ENCODE measurements at places on chromosomes 11 and 22. TPM values are rescaled to one million over a fixed set of nuclear protein-coding genes. Genes with fewer than 3 reads are reported as not detected.
A peak's percentile ranks its signal among the peaks of the same experiment; 100 is the strongest.

GRCh38 chr11:32847511-32847910 lies 17.8 kb downstream of the PRRG4 start:
- no peak for DNase-seq

DNA sequence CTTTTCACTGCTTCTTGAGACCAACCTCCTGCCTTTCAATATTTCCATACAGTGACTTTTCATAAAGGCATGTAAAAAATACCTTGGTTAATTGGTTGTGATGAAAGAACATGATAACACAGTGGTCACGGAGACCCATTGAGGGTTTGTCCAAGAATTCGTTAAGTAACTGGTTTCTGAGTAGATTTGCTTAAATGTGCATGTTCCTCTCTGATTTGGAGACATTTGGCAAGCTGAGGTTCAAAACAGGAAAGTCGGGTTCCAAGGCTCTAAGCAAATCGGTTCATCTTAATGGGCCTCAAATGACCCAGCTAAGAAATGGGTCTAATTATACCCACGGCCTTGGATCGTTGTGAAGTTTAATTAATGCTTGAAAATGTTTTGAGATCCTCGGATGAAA lies 36.9 kb upstream of the CCND1 start:
- DNase-seq: no peak

- DNase-seq: no peak
These were observed 60.1 kb downstream of the CTSC start for GRCh38 chr11:88277349-88277915.

DNA sequence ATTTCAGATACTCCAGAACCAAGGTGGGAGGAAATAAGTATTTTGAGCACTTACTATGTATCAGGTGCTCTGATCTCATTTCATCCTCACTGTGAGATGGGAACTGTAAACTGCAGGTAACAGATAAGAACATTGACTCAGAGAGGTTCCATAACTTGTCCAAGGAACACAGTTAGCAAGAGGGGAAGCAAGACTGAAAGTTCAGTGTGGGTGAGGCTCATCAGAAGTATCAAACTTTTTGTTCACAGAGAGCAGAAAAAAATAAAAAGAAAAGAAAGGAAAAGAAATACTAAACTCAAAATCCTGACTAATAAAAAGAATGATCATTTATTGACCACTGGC lies 37.1 kb downstream of the RAB30 start:
- no peak for DNase-seq

DNA sequence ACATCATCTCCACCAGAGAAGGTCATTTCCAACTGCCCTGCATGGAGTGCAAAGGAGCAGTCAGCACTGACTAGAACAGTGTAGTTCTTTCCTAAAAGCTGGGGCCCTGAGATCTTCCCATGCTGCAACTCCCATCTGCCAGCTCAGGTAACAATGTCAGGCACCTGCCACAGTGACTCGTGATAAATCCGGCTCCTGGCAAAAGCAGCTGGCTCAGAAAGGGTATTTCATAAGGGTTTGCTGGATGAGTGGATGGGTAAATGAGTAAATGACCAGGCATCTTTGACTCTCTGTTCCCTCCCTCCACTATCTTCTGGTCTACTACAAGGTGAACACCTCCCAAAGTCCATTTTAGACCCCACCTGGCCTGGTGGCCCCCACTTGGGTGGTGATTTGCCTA lies 403.6 kb downstream of the NXPE2 start:
- no peak for DNase-seq

DNA sequence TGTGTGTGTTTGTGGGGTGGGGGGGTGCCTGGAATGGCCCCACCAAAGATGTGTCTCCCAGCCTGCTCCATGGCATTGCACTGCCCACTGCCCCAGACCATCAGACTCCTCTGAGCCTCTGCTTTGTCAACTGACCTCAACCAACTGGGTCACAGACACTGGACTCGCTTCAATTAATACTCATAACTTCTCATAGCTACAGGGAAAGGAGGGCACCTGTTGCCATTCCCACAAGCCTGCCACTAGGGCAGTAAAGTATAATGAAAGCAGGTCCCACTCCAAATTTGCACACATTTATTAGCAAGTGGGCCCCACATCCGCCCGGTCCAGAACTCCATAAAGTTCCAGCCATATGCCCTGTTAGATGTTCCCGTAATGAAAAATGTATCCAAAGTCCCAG lies 70.5 kb upstream of the PRDM11 start:
- DNase-seq: no peak

- no peak for DNase-seq
These were observed 109.3 kb upstream of the BMAL1 start for GRCh38 chr11:13168271-13168670.

DNA sequence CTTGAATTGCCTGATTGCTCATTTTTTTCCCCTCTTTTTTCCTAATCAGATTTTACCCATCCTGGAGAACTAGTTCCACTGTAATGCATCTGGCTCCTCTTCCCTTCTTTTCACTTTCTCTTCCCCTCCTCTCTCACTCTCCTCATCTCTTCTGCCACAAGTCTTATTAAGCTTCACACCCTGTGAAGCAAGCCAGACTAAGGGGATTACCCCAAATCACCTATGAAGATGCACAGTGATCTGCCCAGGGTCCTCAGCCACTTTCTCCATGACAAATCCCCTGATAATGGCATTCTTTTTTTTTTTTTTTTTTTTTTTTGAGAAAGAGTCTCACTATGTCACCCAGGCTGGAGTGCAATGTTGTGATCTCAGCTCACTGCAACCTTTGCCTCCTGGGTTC lies 11.2 kb downstream of the UBASH3B start:
- no peak for DNase-seq

- no peak for DNase-seq
These were observed 252.8 kb upstream of the CTSC start for GRCh38 chr11:88590361-88590760.

DNA sequence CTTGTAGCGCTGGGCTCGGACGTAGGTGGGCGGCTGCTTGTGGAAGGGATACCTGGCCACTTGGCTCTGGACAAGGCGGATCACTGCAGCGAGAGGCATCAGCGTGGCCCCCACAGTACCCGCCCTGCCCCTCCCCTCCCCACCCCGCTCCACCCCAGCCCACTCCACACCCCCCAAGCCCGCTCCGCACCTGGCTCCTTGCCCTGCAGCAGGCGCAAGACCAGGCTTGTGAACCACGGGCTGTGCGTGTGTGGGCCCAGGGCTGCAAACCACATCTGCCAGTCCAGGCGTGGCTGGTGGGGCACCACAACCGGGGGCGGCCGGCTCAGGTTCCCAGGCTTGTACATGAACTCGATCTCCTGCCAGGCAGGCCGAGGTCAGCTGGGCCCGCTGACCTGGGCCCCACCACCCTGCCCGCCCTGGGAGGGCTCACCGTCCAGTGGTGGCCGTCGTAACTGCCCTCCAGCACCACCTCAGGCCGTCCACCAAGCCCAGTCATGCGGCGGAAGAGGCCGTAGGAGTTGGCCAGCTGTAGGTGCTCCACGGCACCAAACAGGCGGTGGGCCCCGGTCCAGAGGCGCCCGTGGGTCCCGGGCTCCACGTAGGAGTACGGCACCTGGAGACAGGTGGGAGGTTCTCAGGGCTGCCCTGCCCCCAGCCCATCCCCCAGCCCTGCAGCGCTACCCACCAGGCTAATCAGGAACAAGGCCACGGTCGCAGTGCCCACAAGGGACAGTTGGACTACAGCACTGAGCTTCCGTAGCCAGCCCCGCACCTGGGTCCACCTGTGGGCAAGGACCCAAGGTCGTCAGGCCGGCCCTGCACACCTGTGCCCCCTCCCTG lies 2.9 kb downstream of the LMF2 start:
- DNase-seq: no peak

GRCh38 chr11:34976496-34977088 lies 60.2 kb downstream of the PDHX start:
- DNase-seq: no peak

DNA sequence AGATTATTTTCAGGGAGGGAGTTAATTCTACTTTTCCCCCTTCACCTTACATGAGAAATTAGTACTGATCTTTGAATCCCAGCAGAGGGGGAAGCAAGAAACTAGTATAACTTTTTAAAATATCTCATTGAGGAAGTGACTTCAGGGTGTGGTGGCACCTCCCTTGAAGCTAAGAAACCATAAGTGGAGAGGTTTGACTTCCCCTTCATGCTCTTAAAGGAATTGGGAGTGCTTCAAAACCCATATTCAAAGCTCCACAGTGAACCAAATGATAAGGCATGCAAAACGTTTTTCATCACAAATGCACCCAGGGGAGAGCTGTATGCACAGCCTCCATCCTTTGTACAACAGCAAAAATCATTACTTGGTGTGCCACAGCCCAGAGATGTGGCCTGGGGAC lies 540 bp downstream of the MS4A14 start:
- DNase-seq: no peak

DNA sequence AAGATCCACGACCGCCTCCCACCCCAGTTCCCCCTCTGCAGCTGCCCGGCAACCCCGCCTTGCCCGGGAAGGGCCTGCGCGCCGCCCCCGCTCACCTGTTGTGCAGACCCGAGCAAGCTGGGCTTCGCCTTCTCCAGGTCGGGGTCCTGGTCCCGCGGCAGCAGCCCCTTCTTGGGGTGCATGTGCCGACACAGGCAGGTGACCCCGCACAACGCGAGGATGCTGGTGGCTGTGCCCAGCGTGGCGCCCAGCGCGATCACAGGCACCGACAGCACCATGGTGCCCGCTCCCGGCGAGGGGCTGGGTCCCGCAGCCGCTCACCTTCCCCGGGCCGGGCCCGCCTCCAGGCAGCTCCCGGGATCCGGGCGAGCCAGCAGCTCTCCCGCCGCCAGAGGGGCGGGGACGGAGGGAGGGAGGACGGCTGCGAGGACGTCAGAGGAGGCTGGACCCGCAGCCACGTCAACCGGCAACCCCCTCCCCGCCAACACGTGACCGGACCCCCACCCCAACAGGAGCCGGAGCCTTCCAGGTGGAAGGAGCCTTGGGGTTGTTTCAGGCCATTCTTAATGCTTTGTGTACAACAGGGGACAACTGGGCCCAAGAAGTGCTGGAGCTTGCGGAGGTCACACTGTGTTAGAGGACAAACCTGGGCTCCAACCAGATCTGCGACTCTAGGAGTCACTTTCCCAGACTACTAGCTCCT lies at the start of gene SYT13:
Gene SYT13 (minus strand): TSS at position 412 of the 703 bp plus-strand sequence. CDS start 134 bp downstream, at position 278.
- no peak for DNase-seq

DNA sequence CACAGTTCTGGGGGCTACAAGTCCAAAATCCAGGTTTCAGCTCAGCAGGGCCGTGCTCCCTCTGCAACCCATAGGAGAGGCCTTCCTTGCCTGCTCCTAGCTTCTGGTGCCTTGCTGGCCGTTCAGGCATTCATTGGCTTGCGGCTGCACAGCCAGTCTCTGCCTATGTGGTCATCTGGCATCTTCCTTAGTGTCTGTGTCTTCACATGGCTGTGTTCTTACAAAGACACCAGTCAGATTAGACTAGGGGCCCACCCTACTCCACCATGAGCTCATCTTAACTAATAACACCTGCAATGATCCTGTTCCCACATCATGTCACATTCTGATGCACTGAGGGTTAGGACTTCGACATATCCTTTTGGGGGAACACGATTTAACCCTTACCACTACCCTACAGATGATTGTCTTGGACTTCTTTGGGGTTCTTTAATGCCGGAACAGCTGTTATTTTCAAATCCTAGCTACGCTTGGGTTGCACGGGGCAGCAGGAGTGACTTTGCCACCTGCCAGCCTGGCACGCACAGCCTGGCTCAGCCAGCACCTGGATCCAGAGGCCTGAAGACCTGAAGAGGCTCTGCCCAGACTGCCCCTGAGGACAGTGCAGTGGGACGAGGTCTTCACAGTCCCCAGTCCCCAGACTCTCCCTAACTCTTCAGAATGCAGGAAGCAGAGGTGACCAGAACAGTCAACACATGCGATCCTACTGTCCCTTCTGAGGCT lies 7.7 kb upstream of the NEAT1 start:
- DNase-seq: no peak

DNA sequence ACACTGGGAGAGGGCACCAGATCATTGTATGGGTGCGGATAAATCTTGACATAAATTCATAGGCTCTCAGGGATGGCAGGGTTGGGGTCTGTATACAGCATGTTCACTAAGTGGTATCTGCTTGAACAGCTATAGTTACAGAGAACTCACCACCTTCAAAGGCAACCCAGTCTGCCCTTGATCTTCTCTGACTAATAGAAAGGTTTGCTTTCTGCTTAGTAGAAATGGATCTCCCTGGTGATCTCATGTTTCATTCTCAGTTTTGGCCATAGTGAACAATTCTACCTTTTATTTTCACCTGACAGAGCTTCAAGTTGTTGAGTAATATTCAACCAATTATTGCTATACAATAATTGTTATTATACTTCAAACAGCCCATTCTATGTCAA lies 32.4 kb downstream of the CNTF start:
- DNase-seq: peak; percentile 14

DNA sequence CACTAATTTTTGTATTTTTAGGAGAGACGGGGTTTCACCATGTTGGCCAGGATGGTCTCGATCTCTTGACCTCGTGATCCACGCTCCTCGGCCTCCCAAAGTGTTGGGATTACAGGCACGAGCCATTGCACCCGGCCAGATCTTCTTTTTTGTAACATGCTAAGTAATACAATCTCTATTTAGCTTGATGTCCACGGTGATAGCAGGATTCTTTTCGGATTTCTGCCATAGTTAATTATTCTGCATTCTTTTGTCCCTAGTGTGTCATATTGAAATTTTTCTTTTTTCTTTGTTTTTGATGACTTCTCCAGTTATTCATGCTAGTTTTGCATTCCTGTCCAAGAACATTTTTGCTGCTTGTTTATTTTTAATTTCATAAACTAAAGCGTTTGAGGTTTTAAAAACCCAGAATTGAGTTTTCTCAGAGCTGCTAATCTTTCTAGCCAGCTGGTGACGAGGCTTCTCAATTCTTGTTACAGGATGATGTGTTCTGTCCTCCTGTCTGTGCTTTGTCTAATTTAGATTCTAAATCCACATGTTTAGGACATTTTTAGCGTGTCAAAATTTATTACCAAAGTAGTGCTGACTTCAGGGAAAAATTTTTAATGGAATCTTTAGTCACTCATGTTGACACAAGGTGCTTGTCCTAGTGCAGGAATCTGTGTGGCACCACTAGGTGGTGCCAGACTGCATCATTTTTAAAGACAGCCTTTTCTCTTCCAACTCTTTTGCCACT lies 21.8 kb downstream of the NF2 start:
- DNase-seq: peak; percentile 27

DNA sequence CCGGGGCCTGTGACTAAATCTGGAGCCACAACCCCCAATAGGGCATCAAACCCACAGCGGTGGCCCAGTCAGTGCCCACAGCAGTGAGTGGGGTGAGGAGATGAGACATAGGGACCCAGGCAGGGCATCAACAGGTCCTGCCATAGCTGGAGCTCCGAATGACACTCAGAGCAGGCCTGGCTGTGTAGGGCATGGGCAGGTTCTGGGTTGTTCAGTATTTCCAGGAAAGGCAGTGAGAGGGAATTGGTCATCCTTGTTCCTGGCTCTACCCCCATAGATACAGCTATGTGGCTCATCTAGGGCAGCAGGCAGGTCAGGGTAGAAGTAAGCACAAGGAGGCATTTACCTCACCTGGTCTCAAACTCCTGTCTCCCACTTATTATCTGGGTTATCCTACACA lies 126.6 kb downstream of the BUD13 start:
- DNase-seq: no peak

GRCh38 chr11:20315800-20316199 lies 47.7 kb upstream of the HTATIP2 start:
- no peak for DNase-seq

The DBX1 gene
- not detected for total RNA-seq

The IRAG1 gene
- not detected for total RNA-seq

The TPBGL gene
- 0.07 TPM for total RNA-seq

The SLC43A3 gene
- total RNA-seq: 159 TPM

The OPCML gene
- not detected for total RNA-seq

The ACR gene
- total RNA-seq: not detected

The SLC22A12 gene
- total RNA-seq: not detected

The VPREB3 gene
- total RNA-seq: 0.90 TPM

The TRIM68 gene
- 22.3 TPM for total RNA-seq

The CDKN1C gene
- 2.6 TPM for total RNA-seq
